ENCODE measurements at places on chromosomes 2 and 18.

- no peak for DNase-seq
These were observed 165.5 kb downstream of the L3MBTL4 start for GRCh38 chr18:6249170-6249569.

DNA sequence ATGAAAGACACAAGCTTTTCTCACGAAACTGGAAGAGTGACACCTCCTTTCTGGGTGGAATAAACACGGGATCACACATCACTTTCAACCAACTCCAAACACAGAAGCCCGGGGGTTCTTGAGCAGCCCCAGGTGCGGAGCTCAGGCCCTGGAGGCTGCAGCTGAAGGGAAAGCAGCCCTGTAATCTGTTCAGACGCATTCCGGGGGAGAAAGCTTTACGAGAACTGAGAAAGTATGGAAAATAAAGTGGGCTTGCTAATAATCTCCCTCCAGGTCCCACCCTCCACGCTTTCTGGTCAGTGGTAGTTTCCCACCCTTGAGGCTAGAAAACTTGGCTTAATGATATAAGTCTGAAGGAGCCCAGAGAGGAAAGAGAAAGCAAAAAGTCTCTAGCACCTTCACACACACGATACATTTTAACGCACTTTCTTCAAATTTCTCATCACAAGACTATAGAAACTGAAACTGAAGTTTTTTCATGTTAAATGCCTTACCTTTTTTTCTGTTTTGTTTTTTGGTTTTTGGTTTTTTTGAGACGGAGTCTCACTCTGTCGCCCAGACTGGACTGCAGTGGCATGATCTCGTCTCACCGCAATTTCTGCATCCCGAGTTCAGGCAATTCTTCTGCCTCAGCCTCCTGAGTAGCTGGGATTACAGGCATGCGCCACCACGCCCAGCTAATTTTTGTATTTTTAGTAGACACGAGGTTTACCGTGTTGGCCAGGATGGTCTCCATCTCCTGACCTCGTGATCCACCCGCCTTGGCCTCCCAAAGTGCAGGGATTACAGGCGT lies 141.3 kb downstream of the AFF3 start:
- DNase-seq = no peak

DNA sequence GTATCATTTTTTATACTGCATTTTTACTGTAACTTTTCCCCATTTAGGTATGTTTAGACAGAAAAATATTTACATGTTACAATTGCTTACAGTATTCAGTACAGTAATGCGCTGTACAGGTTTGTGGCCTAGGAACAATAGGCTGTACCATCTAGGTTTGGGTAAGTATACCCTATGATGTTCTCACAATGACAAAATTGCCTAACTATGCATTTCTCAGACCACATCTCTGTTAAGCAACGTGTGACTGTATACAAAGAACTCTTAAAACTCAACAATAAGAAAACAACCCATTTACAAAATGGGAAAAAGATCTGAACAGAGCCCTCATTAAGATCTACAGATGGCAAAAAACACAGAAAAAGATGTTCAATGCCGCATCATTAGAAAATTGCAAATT lies 29.4 kb downstream of the FAM210A start:
- no peak for DNase-seq

- no peak for DNase-seq
These were observed 88.7 kb upstream of the TXNDC2 start for GRCh38 chr18:9796935-9797549.

GRCh38 chr2:41510108-41510507 lies 537.7 kb upstream of the PKDCC start:
- no peak for DNase-seq

- DNase-seq = no peak
These were observed 476.4 kb upstream of the ZEB2 start for GRCh38 chr2:144996225-144996795.

- DNase-seq = no peak
These were observed 69.8 kb upstream of the IL1R1 start for GRCh38 chr2:102072741-102073140.

DNA sequence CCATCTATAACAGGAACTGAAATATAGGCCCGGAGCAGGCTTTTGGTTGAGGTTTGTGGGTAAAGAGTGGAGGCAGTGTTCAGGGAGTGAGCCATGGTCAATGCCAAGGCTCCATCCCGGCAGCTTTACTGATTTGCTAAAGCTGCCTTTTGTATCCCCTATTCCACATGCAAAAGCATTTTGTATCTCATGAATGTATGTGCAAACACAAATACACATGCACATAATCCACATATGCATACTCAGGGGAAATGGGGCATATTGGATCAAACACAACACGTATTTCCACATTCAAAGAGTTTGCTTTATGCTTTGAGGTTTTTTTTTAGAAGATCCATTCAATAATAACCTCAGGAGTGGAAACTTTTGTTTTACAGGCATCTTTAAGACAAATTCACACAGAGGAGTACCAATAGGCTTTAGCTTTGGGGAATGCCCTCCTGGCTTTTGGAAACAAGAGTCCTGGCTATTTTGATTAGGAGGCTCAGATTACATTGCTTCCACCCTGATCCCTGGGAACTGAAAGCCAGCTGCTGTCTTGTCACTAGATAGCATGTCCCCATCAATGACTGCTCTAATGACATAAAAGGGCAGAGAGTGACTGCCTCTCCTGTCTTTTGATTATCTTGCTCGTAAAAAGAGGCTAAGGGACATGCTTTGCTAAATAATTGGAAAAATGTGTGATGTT lies 263.2 kb downstream of the EN1 start:
- DNase-seq = no peak

DNA sequence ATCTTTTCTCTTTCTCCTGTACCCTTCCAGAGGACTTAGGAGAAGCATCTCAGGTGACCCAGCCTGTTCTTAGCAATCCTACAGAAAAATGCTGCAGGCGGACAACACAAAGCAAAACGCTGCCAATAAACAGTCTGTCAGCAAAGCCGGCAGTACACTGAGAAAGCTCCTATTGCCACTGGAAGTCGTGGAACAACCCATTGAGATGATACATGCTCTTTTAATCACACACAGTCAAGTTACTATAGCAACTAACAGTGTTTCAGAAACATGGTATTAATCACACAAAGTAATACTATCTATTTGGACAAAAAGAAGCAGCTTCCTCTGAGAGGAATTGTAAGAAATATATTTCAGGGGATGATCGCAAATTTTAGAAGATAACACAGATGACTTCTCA lies 10.5 kb downstream of the CTLA4 start:
- DNase-seq = no peak

- no peak for DNase-seq
These were observed 65.3 kb downstream of the OLA1 start for GRCh38 chr2:174183076-174183475.

- no peak for DNase-seq
These were observed 39.0 kb downstream of the EN1 start for GRCh38 chr2:118808429-118808809.

GRCh38 chr2:71503837-71504236 lies 50.5 kb downstream of the DYSF start:
- no peak for DNase-seq

GRCh38 chr2:118973542-118973951 lies 31.6 kb downstream of the MARCO start:
- no peak for DNase-seq

GRCh38 chr18:13281406-13281805 lies 62.8 kb downstream of the LDLRAD4 start:
- no peak for DNase-seq
